ENCODE measurements at places on chromosomes 12 and 14. TPM values are rescaled to one million over a fixed set of nuclear protein-coding genes. Genes with fewer than 3 reads are reported as not detected.

The C14orf39 gene
- not detected for total RNA-seq

DNA sequence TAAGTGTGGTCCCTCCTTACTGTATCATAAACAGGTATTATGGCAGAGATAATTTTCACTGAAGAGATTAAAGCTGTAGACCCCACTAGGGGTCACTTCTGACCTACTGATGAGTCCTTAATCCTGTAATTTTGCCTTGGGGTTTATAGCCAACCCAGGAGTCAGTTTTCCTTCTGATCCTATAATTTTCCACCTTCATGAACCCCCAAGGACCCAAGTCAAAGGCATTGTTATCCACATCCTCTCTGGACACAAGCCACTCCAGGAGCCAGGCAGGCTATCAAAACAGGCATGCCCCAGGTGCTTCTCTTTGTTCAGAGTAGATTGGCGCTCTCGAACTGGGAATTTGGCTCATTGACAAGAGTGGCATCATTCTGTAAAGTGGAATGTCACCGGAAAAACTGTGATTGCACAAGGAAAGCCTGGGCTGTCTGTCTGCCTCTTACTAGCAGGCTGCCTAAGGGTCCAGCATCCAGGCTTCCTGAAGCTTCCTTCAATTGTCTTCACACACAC lies 1523.2 kb upstream of the FLRT2 start:
- no peaks in the 10 kb centered on the region for H3K27me3 ChIP-seq
- DNase-seq = no peak
- no peaks in the 10 kb centered on the region for H3K36me3 ChIP-seq
- no peaks in the 10 kb centered on the region for H3K4me1 ChIP-seq
- H3K27ac ChIP-seq = no peak overlapping the region

The STYK1 gene
- 20.1 TPM for total RNA-seq

The KRT8 gene
- 208 TPM for total RNA-seq

DNA sequence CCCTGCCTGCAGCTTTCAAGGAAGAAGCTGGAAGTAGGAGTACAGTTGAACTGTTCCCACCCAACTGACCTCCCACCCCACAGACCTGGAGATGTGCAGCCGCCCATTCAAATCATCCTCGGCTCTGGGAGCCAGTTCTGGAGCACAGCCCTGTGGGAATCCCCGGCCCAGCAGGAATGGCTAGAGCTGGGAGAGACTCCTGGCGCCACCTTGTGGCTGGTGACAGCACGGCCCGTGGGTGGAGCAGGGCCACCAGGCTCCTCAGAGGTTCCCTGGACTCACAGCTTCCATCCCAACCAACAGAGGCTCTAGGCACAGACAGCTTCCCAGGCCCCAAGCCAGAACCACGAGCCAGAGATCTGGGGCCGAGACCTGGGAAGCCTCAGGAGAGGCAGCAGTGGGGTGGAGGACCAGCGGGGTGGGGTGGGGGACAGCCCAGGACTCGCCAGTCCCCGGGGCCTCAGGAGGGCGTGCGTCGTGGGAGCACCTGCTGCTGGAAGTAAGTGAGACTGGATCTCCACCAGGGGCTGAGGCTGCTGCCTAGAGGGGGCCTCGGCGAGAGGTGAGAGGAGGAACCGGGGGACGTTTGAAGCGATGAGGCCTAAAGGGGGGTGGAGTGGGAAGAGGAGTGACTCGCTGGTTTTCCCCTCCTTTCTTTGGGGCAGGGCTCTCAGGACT lies 43.4 kb downstream of the RNF34 start:
- H3K4me1 ChIP-seq = no peaks in the 10 kb centered on the region
- H3K36me3 ChIP-seq = peaks cover 72% of the 10 kb centered on the region
- DNase-seq = peak; percentile 92
- H3K4me3 ChIP-seq = no peak overlapping the region
- peak overlapping the region; percentile 50 for H3K27ac ChIP-seq
- no peaks in the 10 kb centered on the region for H3K27me3 ChIP-seq

DNA sequence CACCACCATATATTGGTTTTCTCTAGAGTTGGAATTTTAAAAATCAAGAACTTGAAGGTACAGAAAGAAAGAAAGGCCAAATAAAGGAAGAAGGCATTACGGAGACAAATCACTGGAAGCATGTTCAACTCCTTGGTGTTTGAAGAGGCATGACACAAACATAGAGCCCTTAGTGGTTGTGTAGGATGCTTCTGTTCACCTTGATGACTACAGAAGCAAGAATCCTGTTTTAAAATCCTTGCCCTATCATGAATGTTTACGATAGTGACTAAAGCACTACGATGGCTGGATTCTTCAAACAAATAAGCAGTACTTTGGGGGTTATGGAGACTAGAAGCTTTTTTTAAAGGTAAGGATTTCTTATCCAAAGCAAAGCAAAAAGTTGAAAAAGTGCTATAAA lies 10.3 kb upstream of the ISM2 start:
- peaks cover 23% of the 10 kb centered on the region for H3K36me3 ChIP-seq
- no peak overlapping the region for H3K4me3 ChIP-seq
- H3K4me1 ChIP-seq = no peaks in the 10 kb centered on the region
- no peaks in the 10 kb centered on the region for H3K27me3 ChIP-seq
- no peak for DNase-seq
- H3K27ac ChIP-seq = no peak overlapping the region

GRCh38 chr12:94211021-94211420 lies 62.6 kb downstream of the PLXNC1 start:
- H3K36me3 ChIP-seq = no peaks in the 10 kb centered on the region
- H3K4me3 ChIP-seq = no peak overlapping the region
- H3K27ac ChIP-seq = no peak overlapping the region
- no peak for DNase-seq
- no peaks in the 10 kb centered on the region for H3K27me3 ChIP-seq

- no peaks in the 10 kb centered on the region for H3K27me3 ChIP-seq
- no peaks in the 10 kb centered on the region for H3K4me1 ChIP-seq
- H3K4me3 ChIP-seq = no peak overlapping the region
- no peak for DNase-seq
These were observed 12.4 kb downstream of the MED21 start for GRCh38 chr12:27034607-27035293.

GRCh38 chr12:49264466-49264872 lies 413 bp upstream of the TUBA1C start:
- peaks cover 4% of the 10 kb centered on the region for H3K36me3 ChIP-seq
- H3K4me1 ChIP-seq = peaks cover 45% of the 10 kb centered on the region
- H3K27me3 ChIP-seq = no peaks in the 10 kb centered on the region
- H3K27ac ChIP-seq = peak overlapping the region; percentile 91

The CMA1 gene
- 1.7 TPM for total RNA-seq

The GSG1 gene
- not detected for total RNA-seq

GRCh38 chr14:24734917-24735500 lies 101.0 kb upstream of the GZMB start:
- no peak overlapping the region for H3K4me3 ChIP-seq
- no peak overlapping the region for H3K27ac ChIP-seq
- H3K27me3 ChIP-seq = no peaks in the 10 kb centered on the region
- no peaks in the 10 kb centered on the region for H3K36me3 ChIP-seq
- no peaks in the 10 kb centered on the region for H3K4me1 ChIP-seq
- peak; percentile 30 for DNase-seq

DNA sequence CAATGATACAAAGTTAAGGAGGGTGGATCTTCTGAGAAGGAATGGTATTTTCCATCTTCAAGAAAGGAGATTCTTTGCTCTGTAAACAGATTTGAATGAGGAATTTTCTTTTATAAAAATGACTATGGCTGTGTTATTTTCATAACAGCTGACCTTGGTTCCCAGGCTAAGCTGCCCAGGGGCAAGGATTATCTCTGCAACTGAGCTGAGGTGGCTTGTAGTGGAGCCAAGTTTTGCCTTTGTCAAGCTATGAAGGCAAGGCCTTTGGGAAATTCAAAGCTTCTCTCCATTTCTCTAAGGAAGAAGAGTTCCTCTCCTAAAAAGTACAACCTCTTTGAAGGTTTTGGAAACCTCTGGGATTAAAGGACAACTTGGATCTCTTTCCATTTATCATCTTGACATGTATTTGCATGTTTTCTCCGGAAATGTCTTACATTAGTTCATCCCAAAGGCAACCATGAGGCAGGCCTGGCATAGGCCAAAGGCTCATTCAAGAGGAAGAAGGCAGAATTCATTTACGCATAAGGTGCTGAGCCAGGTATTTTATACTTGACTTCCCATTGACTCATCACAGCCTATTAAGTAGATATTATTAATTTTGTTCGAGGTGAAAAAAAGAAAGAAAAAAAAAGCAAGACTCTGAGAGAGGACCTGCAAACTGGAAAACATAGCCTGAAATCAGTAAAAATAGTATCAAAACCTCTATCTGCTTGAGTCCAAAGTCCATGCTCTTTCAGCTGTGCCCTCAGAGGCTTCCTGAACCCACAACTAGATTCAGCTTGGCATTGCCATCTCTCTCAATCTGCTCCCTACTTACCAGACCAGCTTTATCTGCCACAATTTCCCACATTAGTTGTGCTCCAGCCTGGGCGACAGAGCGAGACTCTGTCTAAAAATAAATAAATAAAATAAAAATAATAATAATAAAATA lies 24.0 kb upstream of the CKAP4 start:
- H3K4me3 ChIP-seq = no peak overlapping the region
- DNase-seq = no peak
- H3K27me3 ChIP-seq = no peaks in the 10 kb centered on the region
- H3K36me3 ChIP-seq = no peaks in the 10 kb centered on the region

DNA sequence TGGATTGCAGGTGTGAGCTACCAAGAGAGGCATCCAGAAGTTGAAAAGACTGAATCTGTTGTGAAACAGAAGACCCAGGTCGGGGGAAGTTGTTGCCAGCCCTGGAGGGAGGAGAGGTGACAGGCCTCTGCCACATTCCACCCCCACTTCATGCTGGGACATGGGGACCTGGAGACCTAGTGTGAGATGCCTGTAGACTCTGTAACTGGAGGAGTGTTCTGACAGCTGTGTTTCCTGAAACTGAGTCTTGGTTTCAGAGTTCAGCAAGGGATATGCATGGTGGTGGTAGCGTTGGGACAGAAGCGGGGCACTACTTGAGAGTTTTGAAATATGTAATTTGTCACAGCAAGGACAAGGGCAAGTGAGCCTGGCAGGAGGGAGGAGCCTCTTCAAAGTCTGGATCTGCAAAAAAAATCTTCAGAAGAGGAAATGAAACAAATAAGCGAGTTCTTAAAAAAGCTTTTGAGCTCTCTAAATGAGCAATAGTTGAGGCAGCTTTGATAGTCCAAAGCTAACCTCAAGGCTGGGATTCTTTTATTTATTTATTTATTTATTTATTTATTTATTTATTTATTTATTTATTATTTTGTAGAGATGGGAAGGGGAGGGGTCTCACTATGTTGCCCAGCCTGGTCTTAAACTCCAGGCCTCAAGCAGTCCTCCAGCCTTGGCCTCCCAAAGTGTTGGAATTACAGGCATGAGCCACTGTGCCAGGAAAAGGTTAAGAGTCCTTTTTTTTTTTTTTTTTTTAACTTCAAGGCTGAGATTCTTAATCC lies 58.9 kb upstream of the EEA1 start:
- H3K27me3 ChIP-seq = no peaks in the 10 kb centered on the region
- H3K27ac ChIP-seq = peak overlapping the region; percentile 58
- H3K4me3 ChIP-seq = no peak overlapping the region

DNA sequence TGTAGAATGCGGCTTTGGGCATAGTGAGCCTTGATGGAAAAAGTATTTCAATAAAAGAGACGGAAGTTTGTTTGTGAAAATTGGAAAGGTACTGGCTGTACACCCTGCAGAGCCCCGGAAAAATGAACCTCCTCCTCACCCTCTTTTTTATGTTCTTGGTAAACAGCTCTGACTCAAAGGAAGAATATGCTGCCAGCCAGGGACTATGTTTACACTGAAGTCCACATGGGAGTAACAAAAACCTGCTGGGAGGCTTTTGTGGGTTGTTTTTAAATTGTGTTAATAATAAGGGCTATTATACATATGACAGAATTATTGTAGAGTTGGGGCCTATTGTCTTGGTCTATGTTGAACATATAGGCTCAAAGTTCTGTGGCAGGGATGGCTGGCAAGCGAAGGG lies 70.7 kb downstream of the TTC8 start:
- no peaks in the 10 kb centered on the region for H3K27me3 ChIP-seq
- H3K27ac ChIP-seq = no peak overlapping the region
- DNase-seq = no peak

The PLEKHH1 gene
- 129 TPM for total RNA-seq

- H3K4me3 ChIP-seq = no peak overlapping the region
- no peaks in the 10 kb centered on the region for H3K4me1 ChIP-seq
These were observed 63.0 kb upstream of the BTG1 start for GRCh38 chr12:92208613-92209121.

DNA sequence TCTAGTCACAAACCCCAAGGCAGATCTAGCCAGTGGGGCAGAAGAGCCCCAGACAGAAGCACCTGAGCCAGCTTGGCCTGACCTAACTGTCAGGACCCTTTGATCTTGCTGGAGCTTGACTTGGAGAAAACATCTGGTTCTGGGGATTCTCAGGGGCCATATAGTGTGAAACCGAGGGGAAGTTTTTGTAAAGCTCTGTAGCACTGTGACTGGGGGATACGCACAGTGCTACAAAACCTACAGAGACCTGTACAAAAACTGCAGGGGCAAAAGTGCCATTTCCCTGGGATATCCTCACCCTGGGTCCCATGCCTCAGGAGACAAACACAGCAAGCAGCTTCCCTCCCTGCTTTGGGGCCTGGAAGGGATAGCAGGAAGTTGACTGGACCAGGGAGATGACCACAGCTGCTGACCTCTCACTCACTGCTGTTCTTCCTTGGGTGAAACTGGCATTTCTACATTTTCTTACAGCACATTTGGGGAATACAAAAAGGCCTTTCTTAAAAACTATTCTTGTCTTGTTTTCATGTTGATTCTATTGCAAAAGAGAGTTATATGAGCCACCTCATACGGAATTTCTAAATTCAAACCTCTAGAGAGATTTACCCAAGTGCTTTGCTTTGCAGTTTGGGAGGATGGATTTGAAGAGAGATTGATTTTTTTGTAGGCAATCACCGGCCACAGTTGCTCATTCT lies 140.0 kb downstream of the DAD1 start:
- no peak for DNase-seq
- no peak overlapping the region for H3K27ac ChIP-seq

The CLEC14A gene
- total RNA-seq = not detected

DNA sequence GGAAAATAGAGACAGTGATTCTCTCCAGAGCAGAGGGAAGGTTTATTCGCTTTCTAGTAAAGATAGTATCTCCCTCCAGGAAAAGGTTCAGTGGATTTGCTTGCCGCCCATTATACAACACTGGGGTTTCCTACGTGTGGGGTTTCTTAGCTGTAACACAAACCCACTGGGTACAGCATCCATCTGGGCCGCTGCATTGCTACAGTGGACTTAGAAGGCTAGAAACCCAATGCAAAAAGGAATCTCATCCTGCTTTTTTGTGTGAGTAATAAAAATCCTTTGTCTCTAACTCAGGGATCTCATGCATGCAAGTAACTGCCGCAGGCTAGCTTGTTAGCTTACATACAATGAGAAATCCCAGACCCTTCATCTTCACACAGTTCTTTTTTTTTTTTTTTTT lies 67.1 kb upstream of the BCL2L14 start:
- no peak for DNase-seq
- no peak overlapping the region for H3K27ac ChIP-seq
- no peaks in the 10 kb centered on the region for H3K27me3 ChIP-seq
- H3K4me1 ChIP-seq = no peaks in the 10 kb centered on the region

- no peak overlapping the region for H3K27ac ChIP-seq
- no peaks in the 10 kb centered on the region for H3K36me3 ChIP-seq
- no peak overlapping the region for H3K4me3 ChIP-seq
- DNase-seq = no peak
- H3K27me3 ChIP-seq = no peaks in the 10 kb centered on the region
These were observed 54.8 kb upstream of the RASSF8 start for GRCh38 chr12:25903603-25904245.

All from stomach (tissue), 19 donors.